ENCODE measurements at places on chromosomes 16 and 17.

GRCh38 chr16:54504372-54504771 is 217.8 kb upstream of the IRX3 start:
- DNase-seq: no peak

GRCh38 chr16:78693496-78693895 is 594.0 kb downstream of the WWOX start:
- DNase-seq: no peak

- DNase-seq: no peak
Measured at GRCh38 chr17:811051-811784, 29.1 kb downstream of the MRM3 start.

- no peak for DNase-seq
Measured at GRCh38 chr17:949623-950303, 29.8 kb downstream of the NXN start.

DNA sequence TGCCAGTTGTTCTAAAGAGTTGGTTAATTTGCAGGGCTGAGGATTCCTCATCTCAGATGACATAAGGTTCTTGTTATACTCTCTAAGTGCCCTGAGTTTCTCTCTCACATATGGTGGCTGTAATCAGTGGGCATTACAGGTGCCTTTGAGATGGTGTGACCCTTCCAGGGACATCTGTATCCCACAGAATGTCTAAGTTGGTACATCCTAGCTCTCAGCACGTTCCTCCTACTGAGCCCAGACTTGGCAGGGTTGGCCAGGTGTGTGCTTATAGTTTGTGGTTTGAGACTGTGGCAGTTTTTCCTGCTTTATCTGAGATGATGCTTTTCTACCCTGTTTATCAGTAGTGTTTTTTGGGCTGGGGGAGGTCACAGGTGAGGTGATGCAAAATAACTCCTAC is 36.3 kb downstream of the SPECC1 start:
- DNase-seq: no peak
